ENCODE measurements at places on chromosomes 2 and 18.

DNA sequence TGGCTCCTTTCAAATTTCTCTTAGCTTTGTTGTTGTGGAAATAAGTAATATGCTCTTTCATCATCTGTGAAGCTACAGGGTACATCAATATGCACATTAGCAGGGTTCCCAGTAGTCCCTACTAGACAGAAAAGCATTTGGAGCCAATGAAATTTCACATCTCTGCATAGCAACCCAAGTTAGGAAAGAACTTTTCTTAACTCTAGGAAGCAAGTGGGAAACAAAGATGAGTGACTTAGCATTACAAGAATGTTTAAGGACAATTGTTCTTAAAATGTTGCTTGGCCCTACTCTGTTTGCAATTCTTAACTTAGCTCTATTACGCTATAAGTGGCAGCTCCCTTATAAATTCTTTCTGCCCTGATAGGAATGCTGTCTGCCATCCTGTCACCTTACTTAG is 39.6 kb downstream of the ZEB2 start:
- DNase-seq, result no peak

DNA sequence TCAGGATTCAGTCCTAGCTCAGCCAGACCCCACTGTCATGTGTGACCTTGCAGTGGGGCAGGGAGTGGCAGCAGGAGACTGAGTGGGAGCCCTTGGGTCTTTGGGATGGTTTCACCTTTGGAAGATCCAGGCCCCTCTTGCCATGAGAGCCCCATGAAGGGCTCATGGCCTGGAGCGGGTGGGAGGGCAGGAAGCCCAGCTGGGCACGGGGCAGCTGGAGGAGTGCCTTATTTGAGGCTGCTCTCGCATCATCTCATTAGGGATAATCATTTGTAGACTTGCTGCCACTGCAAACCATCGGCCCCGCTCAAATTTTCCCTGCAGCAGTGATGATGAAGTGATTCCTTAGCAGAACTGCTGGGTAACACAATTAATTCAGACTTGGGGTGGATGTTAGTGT is 73.9 kb downstream of the TGOLN2 start:
- DNase-seq, result no peak

DNA sequence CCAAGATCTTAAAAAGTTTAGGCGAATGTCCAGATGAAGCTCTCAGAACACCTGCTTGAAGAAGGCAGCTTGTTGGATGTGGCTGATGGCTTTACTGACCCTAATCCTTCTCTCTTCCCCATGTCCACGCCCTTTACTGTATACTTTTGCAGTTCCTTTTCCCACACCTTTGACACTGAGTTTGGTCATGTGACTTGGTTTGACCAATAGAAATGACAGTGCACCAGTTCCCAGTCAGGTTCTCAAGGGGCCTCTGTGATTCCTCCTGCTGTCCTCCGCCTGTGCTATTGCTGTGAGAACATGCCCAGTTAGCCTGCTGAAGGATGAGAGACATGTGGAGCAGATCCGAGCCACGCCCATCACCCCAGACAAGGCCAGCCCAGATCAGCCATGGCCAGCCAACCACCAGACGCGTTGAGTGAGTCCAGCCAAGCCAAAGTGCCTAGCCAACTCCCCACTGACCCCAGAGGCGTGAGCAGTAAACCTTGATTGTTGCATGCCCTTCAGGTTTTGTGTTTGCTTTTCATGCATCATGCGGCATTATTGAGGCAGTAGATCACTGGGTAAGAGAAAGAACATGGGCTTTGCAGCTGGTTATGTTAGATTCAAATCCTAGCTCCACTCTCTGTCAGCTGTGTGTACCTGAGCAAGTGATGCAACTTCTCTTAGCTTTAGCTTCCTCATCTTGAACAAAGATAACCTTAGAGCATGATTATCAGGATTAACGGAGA is 258.0 kb upstream of the SIX2 start:
- DNase-seq, result no peak

DNA sequence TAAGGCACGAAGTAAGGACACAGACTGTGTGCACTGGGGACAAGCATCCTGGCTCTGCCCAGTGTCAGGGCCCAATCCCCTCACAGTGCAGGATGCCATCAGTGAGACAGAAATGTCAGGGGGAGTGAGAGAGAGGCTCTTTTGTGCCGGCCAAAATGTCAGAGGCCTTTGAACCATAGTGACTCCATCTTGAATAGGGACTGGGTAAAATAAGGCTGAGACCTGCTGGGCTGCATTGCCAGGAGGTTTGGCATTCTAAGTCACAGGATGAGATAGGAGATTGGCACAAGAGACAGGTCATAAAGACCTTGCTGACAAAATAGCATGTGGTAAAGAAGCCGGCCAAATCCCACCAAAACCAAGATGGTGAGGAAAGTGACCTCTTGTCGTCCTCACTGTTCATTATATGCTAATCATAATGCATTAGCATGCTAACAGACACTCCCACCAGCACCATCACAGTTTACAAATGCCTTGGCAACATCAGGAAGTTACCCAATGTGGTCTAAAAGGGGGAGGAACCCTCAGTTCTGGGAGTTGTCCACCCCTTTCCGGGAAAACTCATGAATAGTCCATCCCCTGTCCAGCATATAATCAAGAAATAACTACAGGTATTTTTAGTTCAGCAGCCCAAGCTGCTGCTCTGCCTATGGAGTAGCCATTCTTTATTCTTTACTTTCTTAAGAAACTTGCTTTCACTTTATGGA is 337.4 kb downstream of the LPIN1 start:
- no peak for DNase-seq

GRCh38 chr18:8356001-8356400 is 253.2 kb upstream of the RAB12 start:
- no peak for DNase-seq

All from NCI-H2227 treated with DMSO at 0.1 percent for 48 hours (cell line).